ENCODE measurements at places on chromosomes 1 and 21. TPM values are rescaled to one million over a fixed set of nuclear protein-coding genes. Genes with fewer than 3 reads are reported as not detected.

- H3K36me3 ChIP-seq: no peaks in the 10 kb centered on the region
- H3K4me3 ChIP-seq: no peak overlapping the region
- H3K4me1 ChIP-seq: peaks cover 8% of the 10 kb centered on the region
- DNase-seq: no peak
- H3K27me3 ChIP-seq: no peaks in the 10 kb centered on the region
Measured at GRCh38 chr1:28323720-28324119, 5.1 kb upstream of the MED18 start.

The CRNN gene
- total RNA-seq: 0.05 TPM

The TAL1 gene
- 1.5 TPM for total RNA-seq

The NASP gene
- 151 TPM for total RNA-seq

The HSD3B1 gene
- total RNA-seq: 0.09 TPM
